ENCODE measurements at places on chromosomes 12 and 14. TPM values are rescaled to one million over a fixed set of nuclear protein-coding genes. Genes with fewer than 3 reads are reported as not detected.

CLEC4C gene
- not detected for polyA plus RNA-seq

GUCY2C gene
- polyA plus RNA-seq: 0.34 TPM

OR6C2 gene
- not detected for polyA plus RNA-seq

MGAT2 gene
- polyA plus RNA-seq: 11.8 TPM

FZD10 gene
- polyA plus RNA-seq: 26.0 TPM

TOMM20L gene
- 0.80 TPM for polyA plus RNA-seq

IL22 gene
- not detected for polyA plus RNA-seq

EAPP gene
- 33.5 TPM for polyA plus RNA-seq

CCDC196 gene
- not detected for polyA plus RNA-seq

All from muscle of arm (tissue), 14 donors.